Head of caudate nucleus (tissue), 42 donors: ENCODE measurements at places on chromosomes 6 and 20.

DNA sequence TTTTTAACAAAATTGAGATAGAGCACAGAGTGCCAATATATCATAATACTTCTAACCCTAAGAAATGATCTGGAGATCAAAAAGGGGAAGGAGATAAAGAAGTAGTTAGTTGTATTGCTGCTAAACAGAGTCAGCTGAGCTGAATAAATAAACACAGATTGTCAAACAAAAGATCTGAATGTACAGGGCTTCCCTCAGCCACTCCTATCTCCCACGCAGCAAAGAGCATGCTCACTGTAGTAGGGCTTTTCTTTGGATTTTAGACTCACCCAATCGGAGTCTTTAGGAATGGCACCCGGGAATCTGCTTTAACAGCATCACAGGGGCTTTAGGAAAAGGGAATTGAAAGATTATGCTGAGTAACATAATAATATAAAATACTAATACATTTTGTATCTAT is 222.2 kb upstream of the STXBP5 start:
- DNase-seq: no peak

- no peak for DNase-seq
These were observed 6.7 kb downstream of the MYO6 start for GRCh38 chr6:75755704-75756103.

DNA sequence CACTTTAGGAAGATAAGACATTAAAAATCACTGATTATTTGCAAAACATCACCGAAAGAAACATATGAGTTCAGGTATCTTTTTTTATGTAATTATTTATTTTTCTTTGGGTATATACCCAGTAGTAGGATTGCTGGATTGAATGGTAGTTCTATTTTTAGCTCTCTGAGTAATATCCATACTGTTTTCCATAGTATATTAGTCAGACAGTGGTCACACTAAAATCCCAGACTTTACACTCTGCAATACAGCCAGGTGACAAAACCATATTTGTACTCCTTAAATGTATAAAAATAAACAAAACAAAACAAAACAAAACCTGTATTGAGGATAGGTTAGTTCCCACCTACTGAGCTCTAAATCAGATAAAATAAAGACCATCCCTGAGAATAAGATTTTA is 1024.3 kb upstream of the EYS start:
- no peak for DNase-seq

- DNase-seq: no peak
These were observed 216.5 kb downstream of the SLC35F1 start for GRCh38 chr6:118123503-118124037.

DNA sequence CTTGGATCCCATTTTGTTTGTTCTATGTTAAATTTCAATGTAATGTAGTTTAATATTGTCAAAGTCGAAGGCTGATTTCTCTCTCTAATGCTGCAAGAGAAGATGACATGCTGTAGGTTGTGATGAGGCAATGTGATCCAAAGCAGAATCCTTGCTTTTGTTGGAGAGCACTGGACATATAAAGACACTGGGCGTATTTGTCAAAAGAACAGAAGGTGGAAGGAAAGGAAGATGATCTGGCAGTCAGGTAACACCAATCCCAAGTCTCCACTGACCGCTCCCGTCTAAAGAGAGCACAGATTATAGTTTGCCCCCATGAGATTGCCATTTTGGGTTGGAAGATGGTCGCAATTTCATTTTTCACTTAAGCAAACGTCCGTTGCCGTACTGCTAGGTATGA is 935 bp upstream of the RFX6 start:
- DNase-seq: no peak

GRCh38 chr6:95740157-95740556 is 162.8 kb downstream of the MANEA start:
- DNase-seq: no peak

DNA sequence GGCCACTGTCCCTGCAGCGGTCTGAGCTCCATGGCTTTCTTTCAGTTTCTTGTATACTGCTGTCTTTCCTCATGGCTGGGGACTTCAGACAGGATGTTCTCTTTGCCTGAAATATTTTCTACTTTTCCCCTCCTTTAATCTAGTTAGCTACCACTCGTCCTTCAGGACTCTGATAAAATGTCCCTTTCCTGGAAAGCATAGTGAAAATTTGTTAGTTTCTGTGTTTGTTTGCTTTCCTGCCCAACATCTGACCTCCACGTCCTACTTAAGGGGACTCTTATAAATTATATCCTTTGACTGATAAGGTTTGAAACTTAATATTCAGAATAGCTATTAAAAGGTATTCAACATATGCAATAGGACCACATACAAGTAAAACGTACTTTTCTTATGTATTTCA is 48.8 kb upstream of the KLHL31 start:
- DNase-seq: no peak

- DNase-seq: no peak
These were observed 5.1 kb upstream of the RPS21 start for GRCh38 chr20:62381842-62382241.

DNA sequence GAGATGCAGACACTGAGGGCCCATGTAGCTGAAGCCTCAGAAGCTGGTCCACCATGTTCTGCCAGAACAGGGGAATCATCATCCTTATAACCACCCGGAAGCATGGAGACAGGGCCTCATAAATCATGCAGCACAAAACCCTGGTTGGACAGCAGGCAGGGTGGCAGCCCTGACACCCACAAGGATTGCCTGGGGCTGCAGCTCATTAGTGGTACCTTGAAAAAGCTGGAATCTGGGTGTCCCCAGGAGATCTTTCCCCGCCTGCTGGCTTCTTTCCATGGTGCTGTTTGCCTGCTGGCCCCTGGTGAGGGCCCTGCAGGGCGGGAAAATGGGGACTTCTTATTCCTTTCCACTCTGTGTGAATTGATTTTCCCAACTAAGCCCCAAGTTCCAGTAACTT is 50.6 kb upstream of the GGTLC1 start:
- no peak for DNase-seq

DNA sequence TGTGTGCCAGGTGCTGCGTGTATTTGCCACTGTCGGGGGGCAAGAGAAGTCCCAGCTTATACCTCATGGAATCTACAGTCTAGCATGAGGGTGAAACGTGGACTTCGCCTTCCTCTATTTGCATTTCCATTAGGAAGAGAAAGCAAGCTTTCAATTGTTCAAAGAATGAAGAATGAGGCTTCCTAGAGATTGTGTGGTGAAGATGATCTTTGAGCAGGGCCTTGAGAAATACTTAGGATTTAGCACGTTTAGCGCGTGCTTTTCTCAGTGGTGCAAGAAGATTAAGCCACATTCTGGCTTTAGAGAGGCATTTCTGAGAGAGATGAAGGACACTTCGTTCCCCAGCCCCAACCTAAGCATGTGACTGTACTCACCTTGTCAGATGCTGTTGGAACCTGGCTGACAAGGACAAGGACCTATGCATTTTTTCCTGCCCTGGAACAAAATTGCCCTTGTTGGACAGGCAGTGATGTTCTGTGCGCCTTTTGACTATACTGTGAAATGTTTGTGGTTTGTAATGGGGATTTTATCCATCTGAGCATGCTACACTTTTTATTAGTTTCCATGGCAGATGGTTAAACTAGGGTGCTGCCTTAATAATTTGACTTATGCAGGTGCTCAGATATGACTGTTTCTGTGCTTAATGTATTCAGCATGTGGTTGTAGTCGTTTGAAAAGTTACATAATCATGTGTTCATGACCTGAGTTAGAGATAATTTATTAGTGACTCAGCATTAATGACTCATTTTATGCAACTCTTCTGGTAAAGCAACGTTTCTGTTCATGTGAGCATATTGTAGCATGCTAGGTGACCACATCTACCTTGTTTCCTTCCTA is 10.7 kb downstream of the TULP4 start:
- no peak for DNase-seq

DNA sequence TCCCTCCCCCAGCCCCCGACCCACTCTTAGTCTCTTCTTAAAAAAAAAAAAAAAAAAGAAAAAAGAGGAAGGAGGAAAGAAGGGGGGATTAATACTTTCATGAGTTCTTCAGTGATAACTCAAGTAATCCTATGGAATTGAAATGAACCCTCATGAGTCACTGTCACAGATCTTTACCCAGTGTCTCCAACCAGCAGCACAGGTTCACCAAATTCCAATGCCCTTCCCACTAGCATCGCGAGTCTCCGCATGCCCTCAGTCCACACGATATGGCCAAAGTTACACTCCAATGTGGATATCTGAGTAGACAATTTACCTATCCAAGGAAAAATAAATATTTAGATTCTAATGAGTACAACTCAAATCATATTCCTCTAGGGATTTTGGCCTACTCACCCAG is 74.5 kb downstream of the MDN1 start:
- no peak for DNase-seq

DNA sequence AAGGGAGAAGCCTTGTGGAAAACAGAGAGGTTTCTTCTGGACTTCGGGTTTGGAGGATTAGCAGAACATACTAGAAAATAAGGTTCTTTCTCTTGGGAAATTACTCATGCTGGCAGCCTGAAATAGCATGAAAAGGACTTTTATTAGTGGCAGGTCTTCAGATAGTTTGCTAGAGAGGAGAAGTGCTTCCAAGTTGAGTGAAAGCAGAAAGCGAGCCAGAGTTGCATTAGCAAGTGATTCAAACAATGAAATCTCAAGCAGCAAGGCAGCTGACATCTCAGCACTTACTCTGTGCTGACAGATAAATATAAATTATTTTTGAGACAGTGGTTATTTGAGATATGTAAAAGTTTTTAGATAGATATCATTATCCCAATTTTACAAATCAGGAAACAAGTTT is 91.9 kb downstream of the PLCB4 start:
- no peak for DNase-seq

DNA sequence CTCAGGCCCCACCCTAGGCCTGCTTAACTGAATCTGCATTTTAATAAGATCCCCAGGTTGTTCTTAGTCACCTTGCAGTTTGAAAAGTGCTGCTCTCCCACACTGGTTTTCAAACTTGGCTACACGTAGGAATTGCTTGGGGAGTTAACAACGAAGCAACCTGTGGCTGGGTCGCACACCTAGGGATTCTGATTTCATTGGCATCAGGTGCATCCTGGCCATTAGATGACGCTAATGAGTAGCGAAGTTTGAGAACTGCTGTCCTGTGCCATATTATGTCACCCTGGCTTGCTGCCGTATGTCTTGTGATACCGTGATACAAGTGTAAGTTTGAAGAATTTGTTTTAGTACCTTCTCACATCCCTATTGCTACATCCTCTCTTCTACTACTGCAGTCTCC is 28.2 kb upstream of the FUCA2 start:
- DNase-seq: no peak

DNA sequence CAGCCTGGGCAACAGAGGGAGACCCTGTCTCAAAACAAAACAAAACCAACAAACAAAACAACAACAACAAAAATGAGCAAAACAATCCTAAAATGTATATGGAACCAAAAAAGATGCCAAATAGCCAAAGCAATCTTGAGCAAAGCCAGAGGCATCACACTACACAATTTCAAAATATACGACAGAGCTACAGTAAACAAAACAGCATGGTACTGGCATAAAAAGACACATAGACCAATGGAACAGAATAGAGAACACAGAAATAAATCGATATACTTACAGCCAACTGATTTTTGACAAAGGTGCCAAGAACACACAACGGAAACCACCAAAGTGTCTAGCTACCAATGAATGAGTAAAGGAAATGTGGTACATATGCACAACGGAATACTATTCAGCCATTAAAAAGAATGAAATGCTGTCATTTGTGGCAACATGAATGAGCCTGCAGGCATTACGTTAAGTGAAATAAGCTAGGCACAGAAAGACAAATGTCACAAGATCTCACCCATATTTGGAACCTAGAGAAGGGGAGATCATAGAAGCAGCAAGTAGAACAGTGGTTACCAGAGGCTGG is 16.4 kb downstream of the PXDC1 start:
- DNase-seq: no peak

GRCh38 chr6:150004101-150004782 is 21.1 kb downstream of the RAET1L start:
- no peak for DNase-seq

- no peak for DNase-seq
These were observed 41.2 kb downstream of the THBS2 start for GRCh38 chr6:169212436-169212835.

- DNase-seq: no peak
These were observed 27.1 kb upstream of the TASP1 start for GRCh38 chr20:13665709-13666395.

DNA sequence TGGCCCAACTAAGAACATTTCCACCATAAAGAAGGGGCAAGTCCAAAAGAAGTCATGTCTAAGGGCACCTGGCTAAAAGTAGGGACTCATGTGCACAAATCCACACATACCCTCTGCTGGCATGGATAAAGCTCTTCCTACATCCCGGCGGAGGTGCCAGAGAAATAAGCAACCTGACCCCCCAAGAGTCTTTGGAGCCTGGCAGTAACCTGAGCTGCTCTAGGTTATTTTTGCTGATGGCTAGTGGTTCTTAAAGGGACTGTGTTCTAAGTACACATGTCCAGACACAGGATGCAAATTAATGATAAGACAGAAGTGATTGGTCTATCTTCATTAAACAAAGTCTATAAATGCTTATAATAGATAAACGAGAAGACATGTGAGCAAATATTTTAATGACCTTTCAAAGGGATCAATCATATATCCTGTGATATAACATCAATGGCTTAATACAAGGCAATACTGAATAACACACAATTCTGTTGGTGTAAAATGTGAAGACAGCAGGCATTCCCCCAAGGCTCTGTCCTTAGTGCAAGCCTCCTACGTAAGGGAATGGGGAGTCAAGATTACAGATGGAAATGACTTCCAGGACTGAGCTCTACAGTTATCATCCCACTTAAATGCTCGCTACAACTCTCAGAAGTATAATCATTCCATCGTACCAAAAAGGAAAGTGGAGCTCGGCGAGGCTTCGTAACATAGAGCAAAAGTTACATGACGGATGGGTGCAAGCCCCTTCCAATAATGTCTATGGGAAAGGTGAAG is 52.5 kb downstream of the HIVEP2 start:
- DNase-seq: no peak

DNA sequence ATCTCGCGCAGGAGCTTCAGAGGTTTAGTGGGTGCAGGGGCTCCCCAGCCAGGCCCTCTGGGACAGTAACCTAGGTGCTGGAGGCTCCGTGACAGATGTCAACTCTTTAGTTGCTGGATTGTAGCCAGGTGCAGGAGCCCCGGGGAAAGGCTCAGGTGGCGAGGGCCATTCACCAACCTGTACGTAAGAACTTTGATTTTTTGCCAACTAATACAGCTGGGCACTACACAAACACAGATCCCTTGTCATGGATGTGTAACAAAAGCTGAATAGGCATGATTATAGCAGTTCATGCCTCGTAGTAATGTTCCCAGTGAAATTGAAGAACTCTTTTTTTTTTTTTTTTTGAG is 82.6 kb downstream of the CDC5L start:
- DNase-seq: no peak
